ENCODE measurements at places on chromosomes 1 and 21.

DNA sequence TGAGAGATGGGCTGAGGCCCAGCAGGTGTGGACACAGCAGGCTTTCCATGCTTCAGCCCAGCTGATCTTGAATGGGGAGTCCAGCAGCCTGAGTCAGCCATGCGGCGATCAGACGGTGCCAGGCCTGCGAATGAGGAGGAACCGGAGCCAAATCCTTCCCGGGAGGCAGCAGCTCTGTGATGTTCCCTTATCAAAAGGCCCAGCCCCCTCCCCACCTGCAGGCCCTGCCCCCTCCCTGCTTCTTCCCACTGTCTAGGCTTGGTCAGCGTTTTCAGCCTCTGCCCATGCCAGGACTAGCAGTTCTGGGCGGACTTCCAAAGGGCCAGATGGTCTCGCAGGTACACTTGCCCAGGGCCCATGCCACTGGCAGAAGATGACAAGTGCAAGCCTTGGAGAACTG lies 253.8 kb downstream of the KAZN start:
- no peak for DNase-seq

GRCh38 chr1:93625582-93626327 lies 55.9 kb downstream of the BCAR3 start:
- no peak for DNase-seq

DNA sequence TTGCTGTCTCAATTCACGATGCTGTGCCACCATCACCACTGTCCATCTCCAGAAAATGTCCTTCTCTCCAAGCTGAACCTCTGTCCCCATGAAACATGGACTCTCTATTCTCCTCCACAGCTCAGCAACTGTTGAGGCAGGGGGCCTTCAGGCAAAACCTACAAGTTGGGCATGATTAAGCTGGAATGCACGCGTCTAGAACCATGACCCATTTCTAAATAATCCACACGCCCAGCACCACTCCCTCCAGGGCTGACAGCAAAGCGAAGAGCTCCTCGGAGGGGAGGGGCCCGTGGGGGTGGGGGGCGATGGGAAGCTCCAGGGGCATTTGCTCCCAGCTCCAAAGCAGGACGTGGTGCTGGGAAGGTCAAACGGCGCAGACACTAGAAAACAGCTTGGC lies 3.3 kb upstream of the HES5 start:
- no peak for DNase-seq

DNA sequence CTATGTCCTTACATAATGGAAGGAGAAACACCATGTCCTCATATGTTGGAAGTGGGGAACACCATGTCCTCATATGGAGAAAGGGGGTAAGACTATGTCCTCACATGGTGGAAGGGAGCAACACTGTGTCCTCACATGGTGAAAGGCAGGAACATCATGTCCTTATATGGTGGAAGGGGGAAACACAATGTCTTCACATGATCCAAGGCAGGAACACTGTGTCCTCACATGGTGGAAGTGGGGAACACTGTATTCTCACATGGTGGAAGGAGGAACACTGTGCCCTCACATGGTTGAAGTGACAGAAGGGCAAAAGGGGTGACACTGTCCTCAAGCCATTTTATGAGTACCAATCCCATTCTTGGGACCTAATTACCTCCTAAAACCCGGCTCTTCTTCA lies 146.3 kb upstream of the ETV3 start:
- no peak for DNase-seq

GRCh38 chr1:67560580-67561255 lies 124.3 kb upstream of the GADD45A start:
- DNase-seq, result no peak

DNA sequence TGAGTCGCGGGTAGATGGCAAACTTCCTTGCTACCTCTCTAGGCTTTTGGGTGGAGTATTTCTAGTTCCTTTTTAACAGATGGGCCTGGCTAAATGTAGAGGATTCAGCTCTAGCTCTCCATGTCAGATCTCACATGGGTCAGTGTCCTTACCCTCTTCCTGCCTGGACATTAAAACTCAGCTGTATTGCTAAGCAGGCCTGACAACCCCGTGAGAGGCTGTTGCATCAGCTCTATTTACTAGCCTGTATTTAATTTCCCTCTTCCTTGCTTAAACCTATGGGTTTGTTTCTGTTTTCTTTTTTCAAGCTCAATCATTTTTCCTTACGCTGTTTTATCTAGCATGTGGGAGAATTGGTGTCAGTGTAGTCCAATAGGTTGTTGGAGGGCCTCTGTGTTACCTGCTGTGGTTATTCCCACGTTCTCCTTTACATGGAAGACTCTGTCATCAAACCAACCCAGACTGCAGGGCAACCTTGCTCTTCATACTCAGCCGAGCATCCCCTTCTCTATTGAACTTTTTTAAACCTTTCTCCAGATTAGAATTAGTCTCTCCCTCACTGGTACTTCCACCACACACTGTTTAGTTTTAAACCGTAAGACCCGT lies 79.5 kb upstream of the BACH1 start:
- no peak for DNase-seq

- DNase-seq, result no peak
These were observed 36.4 kb downstream of the MAP3K7CL start for GRCh38 chr21:29166853-29167252.

DNA sequence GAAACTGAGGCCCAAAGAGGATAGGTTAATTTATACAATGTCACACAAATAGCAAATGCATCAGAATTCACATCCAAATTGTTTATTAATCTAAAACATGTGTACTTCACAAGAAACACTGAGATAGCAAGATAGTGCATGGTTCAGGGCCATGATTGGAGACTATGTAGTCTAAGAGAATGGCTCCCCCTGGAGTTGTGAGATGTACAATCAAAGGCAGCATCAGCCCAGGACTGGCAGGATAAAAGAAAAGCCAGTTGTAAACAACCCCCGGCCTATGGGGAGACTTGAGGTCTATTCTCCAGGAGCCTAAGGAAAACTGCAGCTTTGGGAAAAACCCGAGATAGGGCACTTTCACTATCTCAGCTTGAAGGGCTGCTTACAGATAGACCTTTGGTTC lies 511.0 kb downstream of the OMA1 start:
- DNase-seq, result no peak

DNA sequence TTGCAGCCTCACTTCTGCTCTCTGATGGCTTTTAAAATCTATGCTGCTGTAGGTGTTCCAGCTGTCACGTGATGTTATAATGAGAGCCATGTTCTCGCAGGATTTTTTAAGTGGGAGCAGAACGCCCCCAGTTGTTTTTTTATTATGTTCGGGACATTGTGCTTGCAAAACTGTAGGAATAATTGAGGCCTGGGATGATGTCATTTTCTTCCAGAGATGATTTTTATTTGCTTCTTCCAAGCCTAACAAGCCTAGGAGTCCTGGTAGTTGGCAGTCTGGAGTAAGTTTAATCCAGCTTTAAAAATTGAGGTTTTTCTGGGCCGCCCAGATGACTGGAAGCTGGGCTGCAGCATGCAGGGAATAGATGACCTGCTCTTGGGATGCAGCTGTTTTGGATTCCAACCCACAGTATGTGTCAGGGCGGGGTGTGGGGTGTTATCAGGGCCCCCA lies 34.6 kb upstream of the CHIT1 start:
- DNase-seq, result no peak

- peak; percentile 16 for DNase-seq
These were observed 49.4 kb upstream of the BOLA1 start for GRCh38 chr1:149849947-149850360.

DNA sequence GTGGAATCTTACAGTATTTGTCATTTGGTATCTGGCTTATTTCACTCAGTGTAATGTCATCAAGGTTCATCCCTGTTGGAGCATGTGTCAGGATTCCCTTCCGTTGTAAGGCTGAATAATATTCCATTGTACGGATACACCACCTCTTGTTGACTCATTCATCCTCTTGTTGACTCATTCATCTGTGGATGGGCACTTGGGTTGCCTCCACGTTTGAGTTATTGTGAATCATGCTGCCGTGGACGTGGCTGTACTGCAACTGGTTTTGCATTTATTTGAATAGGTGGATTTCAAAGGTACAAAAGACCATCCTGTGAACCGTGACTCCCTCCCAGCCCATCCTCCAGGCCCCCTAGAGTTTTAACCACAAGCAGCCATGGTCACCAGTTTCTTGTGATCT lies 11.9 kb upstream of the TCP10L start:
- DNase-seq, result peak; percentile 87

GRCh38 chr1:30955448-30956015 lies 47.0 kb upstream of the SDC3 start:
- DNase-seq, result no peak

- DNase-seq, result no peak
These were observed 37.7 kb upstream of the LRP8 start for GRCh38 chr1:53365437-53366063.

- DNase-seq, result no peak
These were observed 1.4 kb downstream of the TTC39A start for GRCh38 chr1:51328926-51329325.

DNA sequence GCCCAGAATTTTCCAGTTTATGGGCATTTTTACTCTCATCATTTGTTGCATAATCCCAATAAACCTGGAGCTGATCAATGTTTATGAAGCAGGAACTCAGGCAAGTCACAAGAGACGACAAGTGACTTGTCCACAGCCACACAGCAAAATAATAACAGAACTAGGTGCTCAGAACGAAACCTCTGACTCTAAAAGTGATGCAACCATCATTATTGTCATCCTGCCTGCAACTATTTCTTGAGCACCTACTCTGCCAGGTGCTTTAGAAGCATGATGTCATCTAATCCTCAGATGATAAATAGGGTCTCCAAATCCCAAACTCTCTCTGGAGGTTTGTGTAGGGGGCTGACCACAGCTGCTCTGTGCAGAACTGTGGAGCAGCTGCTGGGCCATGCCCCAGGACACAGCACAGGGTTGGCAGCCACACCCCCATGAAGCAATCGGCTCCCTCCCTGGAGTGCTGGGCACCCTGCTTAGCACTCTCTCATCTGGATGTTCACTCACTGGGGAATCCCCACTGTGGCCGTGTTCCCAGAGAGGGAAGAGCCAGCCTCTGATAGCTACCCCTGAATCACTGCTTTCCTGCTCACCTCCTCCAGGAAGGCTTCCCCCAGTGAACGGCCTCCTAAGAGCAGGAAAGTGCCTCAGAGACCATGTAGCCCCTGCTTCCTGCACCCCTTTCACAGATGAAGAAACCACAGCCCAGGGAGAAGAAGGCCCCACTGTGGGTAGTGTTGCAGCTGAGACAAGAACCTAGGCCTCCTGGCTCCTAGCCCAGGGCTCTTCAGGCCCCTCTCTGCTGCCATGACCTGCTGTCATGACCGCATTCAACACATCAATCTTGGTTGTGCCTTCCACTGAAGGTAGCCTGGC lies 2.1 kb downstream of the TTC22 start:
- DNase-seq, result no peak

GRCh38 chr1:233543338-233544255 lies 70.3 kb upstream of the KCNK1 start:
- peak; percentile 95 for DNase-seq

GRCh38 chr1:245933431-245934045 lies 573.5 kb downstream of the SMYD3 start:
- DNase-seq, result no peak

DNA sequence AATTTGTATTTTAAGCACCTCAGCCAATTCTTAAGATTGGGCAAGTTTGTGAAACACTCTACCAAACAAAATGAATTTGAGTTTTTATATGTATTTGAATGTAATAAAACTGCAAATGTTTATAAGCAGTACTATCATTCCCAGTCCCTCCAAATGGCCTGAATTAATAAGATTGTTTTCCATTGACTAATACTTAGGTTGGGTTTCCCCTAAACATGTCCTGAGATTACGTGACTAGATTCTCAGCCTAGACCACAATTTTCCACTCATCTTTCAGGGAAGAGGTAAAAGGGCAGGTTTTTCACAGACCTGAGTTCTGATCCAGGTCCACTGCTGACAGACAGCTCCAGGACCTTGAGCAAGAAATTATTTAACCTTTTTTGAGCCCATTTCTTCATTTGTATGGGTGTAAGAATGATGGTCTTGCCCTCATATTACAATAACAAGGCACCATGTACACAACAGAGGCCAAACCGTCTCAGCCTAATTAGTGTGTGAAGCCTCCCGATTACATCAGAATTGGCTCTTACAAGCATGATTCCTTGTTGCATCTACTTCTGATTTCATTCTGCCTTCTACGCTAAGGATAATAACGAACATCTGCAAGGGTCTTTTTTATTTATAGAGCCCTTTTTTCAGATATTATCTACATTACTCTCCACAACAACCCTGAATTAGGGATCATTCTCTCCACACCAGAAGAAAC lies 51.2 kb downstream of the BEND5 start:
- DNase-seq, result no peak

- no peak for DNase-seq
These were observed 44.4 kb downstream of the SIPA1L2 start for GRCh38 chr1:232585486-232585885.

DNA sequence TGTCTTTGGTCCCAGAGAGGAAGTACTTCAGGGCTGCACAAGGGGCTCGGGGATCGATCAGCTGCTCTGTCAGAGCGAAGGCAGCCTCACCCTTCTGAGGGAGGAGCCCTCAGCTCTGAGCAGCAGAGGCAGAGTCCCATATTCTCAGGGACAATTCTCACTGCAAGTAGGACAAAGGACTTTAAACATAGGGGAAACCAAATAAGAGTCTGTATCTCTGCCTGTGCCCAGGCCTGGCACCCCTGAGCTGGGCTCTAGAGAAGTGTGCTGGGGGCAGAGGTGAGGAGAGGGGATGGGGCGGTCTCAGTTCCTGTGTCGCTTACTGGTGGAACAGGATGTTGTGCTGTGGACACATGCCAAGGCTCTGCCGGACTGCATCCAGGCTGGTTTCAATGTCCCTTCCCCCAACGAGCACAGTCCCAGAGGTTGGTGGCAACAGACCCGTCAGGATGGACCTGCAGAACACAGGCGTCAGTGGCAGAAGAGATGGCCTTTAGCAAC lies 76.6 kb downstream of the ABCA4 start:
- DNase-seq, result no peak

DNA sequence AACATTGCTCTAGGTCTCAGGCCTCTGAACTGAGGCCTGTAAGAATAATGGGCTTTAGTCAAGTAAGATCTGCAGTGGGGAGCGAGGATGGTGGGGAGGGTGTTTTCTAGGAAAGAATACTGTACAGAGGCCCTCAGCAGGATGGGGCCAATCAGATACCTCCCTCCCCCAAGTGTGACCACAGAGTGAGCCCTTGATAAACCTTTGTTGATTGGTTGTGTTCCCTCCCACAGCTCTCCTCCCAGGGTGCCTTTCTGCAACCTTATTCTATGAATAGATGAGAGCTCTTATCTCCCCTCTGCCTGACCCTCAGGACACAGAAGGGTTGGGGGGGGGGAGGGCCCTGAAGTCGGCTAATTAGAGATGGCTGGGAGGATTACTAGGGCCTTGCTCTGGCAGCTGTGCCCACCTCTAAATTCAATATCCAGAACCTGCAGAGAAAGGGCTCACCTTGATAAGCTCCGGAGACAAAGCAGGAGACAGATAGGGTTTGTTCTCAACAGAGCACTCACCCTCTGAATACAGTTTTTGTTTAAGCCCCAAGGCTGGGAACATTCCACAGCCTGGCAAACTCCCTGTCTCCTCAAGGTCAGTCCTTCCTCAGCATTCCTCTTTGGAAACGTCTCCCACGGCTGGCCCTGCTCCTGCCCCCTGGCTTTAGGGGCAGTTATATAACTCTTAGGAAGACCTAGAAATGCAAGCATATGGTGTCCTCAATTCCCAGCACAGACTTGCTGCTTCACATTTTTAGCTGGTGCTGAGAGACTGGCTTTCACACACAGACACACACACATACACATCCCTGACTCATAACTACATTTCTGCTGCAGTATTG lies 42.9 kb downstream of the ATP1A1 start:
- no peak for DNase-seq
